ENCODE measurements at places on chromosomes 7 and 10. TPM values are rescaled to one million over a fixed set of nuclear protein-coding genes. Genes with fewer than 3 reads are reported as not detected.

Gene TRIP6
- 26.2 TPM for total RNA-seq

Gene PIP4K2A
- 42.4 TPM for total RNA-seq

Gene CRTAC1
- total RNA-seq: 0.29 TPM

Gene SUN3
- not detected for total RNA-seq

DNA sequence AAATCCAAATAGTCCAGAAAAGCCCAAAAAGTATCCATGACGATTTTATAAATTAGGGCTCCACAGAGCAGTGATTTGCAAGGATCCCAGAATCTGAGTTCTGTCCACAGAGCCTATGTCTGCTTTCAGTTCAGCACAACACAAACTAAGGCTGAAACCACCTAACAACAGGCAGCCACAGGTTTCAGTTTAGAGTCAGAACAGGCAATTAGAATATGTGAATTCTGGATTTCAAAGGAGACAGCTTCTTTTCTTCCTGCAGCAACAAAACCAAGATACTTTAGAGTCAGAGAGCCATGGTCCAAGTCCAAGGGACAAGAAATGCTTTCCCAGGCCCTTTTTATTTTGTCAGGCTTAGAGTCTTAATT is 23.6 kb downstream of the IFIT3 start:
- no peak for DNase-seq

Gene NSMCE4A
- total RNA-seq: 80.3 TPM

All from uterus (tissue), 4 donors.